ENCODE measurements at places on chromosomes 7 and 10.
A peak's percentile ranks its signal among the peaks of the same experiment; 100 is the strongest.

- no peak for DNase-seq
These were observed 369.7 kb upstream of the NPVF start for GRCh38 chr7:25597946-25598345.

DNA sequence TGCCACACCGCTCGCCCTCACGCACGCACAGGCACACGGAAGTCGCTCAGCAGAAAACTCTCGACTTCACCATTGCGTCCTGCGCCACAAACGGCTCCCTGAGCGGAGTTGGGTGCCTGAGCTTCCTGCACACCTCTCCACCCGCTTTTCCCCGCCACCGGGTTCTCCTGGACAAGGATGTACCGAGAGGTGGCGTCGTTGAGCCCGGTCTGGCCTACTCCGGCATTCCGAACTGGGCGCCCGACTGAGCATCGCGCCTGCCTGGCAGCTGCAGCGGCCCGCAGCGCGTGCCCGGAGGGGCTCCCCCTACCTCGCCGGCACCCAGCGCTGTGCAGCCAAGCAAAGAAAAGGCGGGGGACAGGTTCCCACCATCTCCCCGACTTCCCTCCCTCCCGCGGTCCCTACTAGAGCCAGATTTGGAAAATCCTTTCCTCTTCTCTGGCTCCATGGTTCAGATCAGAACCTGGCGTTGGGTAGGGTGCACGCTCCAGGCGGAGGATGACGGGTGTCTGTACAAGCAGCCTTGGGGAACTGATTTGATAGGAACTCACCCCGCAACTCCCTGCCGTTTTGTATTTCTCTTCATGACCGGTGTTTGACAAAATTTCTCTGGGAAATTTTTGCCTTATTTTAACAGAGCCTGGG, 1.7 kb downstream of the SORCS3 start:
- peak; percentile 64 for DNase-seq

GRCh38 chr7:31095286-31096197, 43.4 kb downstream of the ADCYAP1R1 start:
- no peak for DNase-seq

DNA sequence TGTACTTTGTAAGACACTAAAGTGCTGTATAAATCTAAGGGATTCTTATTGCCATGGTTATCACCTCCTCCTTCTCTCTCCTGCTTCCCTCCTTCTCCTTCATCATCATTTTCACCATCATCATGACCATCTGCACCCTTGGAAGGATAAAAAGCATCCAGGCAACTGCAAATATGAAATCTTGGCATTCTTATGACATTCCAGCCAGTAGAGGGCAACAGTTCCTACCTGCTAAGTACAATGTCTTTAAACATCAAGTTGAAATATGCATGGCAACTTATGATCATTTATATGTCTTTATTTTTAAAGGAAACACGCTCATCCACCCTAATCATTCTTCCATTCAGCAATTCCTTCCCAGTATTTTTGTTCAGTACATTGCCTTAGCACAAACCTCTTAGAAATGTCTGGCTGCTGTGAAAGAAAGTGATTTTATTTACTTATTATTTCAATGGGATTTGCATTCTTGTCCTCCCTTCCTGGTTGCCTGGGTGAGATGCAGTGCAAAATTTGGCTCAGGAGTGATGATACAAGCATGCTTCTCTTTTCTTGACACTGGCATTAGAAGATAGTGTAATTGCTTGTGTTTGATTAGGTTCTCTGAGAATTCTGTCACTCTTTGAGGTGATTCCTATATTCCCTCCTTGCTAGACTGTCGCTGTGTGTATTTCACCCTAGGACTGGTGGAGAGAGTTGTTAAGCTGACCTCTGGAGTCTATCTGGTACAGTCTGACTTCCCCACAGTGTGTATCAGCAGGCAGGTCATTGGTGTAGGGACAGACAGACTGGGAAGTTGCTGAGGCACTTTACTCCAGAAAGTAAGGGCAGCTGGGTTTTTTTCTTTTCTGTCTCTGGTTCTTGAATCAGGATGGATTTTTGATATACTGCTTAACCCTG, 188.5 kb upstream of the BMPER start:
- DNase-seq: peak; percentile 52

- DNase-seq: no peak
These were observed 28.8 kb upstream of the TSPAN33 start for GRCh38 chr7:129115676-129116075.

DNA sequence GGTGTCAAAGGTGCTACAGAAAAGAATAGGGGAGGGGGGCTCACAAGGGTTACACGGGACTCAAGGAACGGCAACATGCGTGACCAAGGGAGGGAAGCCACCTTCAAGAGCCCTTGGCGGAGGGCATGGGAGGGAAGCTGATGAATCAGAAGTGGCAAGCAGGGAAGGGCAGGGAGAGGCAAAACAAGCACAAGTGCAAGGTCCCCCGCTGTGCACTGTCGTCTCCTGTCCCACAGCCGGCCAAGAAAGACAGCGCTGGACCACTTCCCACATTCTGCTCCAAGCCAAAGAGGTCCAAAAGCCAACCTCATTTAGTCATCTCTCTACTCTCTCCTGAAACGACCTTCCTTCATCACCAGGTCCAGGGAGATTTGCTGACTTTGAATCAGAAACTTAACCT, 102.7 kb downstream of the CALN1 start:
- DNase-seq: no peak

- peak; percentile 36 for DNase-seq
These were observed 31.5 kb downstream of the MBL2 start for GRCh38 chr10:52740913-52741675.

DNA sequence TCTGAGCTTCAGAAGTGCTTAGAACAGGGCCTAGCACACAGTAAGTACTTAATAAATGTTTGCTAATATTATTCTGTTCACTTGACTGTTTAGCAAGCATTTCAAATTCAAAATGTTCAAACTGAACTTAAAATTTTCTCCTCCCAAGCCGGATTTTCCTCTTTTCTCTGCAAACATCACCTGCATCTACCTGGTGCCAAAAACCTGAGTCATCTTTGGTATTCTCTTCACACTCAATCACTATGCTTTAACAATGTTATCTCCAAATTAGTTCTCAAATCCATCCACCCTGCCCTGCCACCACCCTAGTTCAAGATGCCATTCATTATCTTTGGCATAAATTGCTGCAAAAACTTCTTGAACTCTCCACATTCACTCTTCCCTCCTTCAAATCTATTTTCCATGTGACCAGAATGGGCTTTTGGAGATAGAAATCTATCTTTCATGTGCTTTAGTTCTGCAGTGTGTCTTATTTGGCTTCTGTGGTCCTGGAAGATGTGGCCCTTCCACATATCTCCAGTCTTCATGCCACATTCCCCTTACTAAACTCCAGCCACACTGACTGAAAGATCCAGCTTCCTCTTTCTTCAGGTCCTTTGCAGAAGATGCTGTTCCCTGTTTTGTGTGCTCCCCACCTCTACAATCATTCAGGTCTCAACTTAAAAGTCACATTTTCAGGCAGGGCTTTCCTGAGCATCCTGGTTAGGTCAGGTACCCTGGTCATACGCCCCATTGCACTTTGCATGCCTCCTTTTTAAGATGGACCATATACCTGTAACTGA, 2.0 kb downstream of the GGCT start:
- no peak for DNase-seq

GRCh38 chr7:71332207-71332606, 200.3 kb downstream of the GALNT17 start:
- no peak for DNase-seq

DNA sequence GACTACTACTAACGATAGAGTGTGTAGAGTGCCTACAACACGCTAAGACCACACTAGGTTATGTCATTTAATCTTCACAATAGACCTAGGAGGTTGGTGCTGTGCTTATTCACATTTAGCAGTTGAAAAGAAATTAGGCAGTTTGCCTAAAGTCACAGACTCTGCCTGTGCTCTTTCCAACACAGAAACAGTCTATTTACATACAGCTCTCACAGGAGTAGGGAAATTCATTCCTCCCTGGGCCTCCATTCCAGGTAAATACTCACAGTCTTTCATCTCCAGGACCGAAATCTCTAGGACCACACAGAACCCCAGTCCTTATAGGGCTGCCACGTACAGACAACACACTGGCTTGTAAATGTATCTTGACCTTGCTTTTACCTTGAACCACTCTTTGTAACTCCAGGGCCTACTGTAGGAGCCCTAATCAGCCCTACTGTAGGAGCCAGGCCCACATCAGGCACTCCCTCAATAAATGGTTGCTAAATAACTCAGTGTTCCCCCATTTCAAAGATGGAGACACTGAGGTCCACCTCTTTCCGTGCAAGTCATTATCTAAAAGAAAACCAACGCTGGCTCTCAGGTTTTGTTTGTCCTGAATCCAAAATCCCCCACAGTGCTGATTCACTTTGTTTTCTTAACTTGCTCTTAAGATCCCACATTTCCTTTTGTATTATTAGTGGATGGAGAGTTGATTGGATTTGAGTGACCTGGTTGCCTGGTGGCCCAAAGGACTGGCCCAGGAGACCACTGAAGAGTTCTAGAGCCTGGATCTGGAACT, 146.9 kb downstream of the KCNMA1 start:
- DNase-seq: no peak

GRCh38 chr10:97723001-97723400, 9.5 kb downstream of the MARVELD1 start:
- DNase-seq: no peak

DNA sequence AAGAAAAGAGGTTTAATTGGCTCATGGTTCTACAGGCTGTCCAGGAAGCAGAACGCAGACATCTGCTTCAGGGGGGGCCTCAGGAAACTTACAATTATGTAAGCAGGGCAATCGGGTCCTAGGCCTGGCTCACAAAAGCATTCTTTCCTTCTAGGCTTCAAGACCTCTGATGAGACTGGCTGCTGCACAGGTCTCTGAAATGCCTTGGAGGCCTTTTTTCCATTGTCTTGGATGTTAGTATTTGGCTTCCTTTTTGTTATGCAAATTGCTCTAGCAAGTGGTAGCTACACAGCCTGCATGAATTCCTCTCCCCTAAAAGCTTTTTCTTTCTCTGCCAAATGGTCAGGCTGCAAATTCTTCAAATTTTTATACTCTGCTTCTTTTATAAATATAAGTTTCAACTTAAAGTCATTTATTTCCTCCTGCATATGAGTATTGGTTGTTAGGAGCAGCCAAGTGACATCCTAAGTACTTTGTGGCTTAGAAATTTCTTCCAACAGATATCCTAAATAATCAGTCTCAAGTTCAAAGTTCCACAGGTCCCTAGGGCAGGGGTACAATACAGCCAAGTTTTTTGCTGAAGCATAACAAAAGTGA, 83.1 kb upstream of the SEMA3A start:
- DNase-seq: peak; percentile 96

- DNase-seq: no peak
These were observed 122.6 kb downstream of the LRRC4 start for GRCh38 chr7:127908430-127909258.

GRCh38 chr7:129530795-129531391, 28.6 kb downstream of the SMKR1 start:
- DNase-seq: no peak

GRCh38 chr10:59625721-59626522, 83.7 kb downstream of the SLC16A9 start:
- peak; percentile 67 for DNase-seq

DNA sequence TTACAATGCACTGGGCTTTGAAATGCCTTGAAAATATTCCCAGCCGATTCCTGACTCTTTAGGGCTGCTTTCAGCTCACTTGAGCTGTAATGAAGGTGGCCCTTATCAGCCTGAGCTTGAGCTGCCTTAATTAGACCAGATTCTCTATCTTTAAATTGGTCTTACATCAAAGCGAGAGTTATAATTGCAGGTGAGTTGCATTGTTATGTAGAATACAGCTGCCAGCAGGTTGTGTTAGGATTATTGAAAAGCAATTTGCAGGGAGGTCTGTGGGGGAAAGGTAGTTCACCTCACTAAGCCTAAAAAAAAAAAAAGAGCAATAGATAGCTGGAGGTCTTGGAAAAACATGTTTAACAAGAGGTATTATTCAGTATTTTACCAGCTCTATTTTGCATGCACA, 142.2 kb upstream of the HABP2 start:
- DNase-seq: no peak

DNA sequence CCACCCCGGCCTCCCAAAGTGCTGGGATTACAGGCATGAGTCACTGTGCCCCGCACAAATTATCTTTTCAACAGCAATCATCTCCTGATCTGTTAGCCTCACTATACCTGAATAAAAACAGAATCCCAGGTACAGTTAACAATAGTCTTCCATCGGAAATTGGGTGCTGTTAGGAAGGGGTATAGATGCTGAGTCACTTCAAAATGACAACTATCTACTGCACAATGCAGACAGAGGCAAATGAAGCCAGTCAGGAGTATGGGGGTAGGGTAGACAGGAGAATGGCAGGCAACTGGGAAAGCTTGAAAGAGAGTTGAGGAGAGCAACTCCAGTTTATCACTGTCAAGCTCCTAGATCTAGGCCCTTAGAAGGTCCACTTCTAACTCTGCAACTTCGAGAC, 40.3 kb downstream of the LBX1 start:
- no peak for DNase-seq

- DNase-seq: no peak
These were observed 261.2 kb downstream of the PPP1R3A start for GRCh38 chr7:113657603-113658002.

GRCh38 chr7:818031-818699, 14.1 kb upstream of the SUN1 start:
- no peak for DNase-seq

DNA sequence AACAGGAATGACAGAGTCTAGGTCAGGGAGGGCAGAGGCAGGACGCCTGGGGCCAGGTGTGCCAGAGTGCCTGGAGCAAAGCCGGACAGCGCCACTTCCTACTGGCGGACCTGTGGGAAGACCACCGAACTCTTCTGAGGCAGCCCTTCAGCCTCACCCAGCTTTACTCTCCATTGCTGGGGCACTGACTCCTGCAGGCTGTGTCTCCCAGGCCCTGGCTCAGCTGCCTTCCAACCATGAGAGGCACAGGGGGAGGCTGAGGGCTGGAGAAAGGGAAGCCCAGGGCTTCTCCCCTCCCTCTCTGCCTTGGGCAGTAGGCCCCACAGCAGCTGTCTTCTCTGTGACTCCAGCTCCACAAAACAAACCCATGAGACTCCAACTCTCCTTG, 139.6 kb upstream of the UNC5B start:
- no peak for DNase-seq

GRCh38 chr7:21579341-21580072, 36.7 kb downstream of the DNAH11 start:
- DNase-seq: no peak

GRCh38 chr10:34716958-34717357, 98.1 kb downstream of the PARD3 start:
- no peak for DNase-seq

DNA sequence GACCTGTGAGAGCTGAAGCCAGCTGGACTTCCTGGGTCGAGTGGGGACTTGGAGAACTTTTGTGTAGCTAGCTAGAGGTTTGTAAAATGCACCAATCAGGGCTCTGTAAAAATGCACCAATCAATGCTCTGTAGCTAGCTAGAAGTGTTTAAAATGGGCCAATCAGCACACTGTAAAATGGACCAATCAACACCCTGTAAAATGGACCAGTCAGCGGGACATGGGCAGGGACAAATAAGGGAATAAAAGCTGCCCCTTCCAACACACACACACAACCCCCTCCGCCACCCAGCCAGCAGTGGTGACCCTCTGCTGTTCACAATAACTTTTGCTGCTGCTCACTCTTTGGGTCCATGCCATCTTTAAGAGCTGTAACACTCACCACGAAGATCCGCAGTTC, 7.1 kb downstream of the ZNF511 start:
- no peak for DNase-seq

- no peak for DNase-seq
These were observed 3.2 kb downstream of the AMZ1 start for GRCh38 chr7:2691011-2691707.

- DNase-seq: no peak
These were observed 74.1 kb downstream of the VIPR2 start for GRCh38 chr7:159070431-159071148.

- DNase-seq: no peak
These were observed 61.7 kb upstream of the PLXNA4 start for GRCh38 chr7:132638000-132638399.

- no peak for DNase-seq
These were observed 2.7 kb upstream of the COMTD1 start for GRCh38 chr10:75238182-75239095.
